Osteoblast (primary cell): ENCODE measurements at places on chromosomes 12 and 14. TPM values are rescaled to one million over a fixed set of nuclear protein-coding genes. Genes with fewer than 3 reads are reported as not detected.

DNA sequence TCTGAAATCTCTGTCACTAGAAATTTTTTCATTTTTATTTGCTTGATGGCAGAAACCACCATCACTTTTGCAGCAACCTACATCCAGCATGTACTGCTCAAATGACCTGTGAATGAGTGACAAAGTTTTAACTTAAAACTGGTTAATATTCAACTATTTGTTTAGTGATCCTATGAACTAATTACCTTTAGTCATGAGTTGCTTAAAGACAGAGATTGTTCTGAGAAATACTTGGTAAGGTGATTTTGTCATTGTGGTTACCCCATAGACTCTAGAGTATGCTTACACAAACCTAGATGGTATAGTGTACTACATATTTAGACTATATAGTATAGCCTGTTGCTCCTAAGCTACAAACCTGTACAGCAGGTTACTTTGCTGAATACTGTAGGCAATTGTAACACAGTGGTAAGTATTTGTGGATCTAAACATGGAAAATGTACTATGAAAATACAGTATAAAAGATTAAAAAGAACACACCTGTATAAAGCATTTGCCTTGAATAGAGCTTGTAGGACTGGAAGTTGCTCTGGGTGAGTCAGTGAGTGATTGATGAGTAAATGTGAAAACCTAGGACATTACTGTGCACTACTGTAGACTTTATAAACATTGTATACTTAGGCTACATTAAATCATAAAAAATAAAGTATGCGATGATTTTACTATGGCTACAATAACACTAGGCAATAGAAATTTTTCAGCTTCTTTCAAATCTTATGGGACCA is 256.6 kb upstream of the PPFIA2 start:
- DNase-seq = no peak

- no peak for DNase-seq
Measured at GRCh38 chr12:18492372-18493025, 231.2 kb downstream of the PIK3C2G start.

DNA sequence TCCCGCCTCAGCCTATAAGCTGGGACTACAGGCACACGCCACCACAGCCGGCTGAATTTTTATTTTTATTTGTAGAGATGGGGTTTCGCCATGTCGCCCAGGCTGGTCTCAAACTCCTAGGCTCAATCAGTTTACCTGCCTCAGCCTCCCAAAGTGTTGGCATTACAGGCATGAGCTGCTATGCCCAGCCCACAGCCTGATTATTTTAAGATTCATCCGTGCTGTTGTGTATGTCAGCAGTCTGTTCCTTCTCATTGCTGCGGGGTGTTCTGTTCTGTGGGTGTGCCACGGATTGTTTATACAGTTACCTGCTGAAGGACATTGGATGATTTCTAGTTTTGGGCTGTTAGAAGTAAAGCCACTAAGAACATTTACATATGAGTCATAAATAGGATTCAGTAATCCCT is 9.6 kb upstream of the EP400 start:
- DNase-seq = no peak

DNA sequence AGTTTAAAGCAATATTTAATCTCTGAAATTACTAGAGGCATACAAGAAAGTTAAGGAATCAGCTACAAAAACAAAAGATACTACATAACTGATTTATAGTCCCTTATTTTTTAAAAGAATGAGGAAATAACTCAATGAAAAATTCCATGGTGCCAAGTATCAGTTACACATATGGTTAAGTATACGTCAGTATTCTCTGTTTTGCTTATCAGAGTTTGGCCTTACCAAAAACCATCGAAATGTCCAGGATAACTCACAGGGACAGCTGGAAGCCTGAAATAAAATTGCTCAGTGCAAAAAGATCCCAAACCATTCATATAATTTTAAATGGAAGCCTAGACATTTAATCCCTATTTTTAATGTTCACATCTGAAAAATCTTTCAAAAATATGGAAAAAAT is 3.6 kb downstream of the CFL2 start:
- DNase-seq = no peak

DNA sequence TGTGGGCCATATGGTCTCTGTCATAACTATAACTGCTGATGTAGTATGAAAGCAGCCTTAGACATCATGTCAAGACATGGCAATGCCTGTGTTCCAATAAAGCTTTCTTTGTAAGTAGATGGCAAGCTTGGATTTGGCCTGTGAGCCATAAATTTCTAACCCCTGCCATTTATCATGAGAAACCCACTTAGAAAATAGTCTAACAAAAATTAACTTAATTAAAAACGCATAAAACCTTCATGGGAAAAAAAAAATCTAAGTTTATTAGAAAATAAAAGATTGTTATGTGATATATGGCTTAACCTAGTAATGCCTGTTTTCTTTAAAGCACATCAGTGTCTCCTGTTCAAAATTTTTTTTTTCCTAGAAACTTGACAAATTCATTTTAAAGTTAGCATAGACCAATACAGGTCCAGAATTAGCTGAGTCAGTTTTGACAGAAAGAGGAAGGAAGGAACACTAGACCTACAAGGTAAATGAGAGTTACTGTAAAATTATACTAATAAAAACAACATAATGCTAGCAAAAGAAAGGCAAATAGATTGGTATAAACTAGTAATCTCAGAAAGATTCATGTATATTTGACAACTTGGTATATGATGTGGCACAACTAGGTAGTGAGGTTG is 68.2 kb downstream of the USP15 start:
- DNase-seq = no peak

GRCh38 chr12:55724226-55724939 is 4.2 kb downstream of the RDH5 start:
- DNase-seq = peak; percentile 91

DNA sequence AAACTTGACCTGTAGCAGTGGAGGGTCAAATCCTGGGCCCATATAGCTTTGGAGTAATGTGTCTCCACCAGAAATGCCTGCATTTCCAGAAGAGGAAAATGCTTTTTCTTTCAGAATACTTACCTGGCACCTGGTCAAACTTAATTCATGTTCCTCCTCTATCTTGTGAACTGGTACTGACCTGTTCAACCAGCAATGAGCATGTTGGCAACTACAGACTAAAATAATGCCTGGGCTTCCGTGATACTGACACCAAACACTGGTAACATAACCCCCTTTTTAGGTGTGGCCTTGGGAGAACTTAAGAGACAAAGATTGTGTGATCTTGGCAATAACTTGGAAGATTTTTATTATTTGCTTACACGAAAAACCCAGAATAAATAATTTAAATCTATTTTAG is 23.8 kb upstream of the MGST1 start:
- DNase-seq = no peak

DNA sequence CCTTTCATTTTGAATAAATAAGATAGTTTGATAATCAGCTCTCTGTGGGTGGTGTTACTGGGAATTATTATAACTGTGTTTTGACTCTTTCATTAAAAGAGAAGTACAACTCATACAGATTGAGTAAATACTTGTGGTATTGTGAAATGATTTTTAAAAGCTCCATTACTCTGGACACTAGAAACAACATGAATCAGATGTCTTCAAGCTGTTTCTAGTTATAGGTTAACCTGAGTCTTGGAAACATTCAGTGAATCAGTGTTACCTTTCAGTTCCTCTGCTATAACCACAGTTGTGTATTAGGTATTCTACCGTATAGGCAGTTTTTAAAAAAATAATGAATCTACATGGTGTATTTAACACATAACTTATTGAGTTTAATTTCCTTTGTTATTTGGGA is 128.4 kb upstream of the SSTR1 start:
- DNase-seq = no peak

GRCh38 chr12:42979746-42980145 is 390.2 kb upstream of the PRICKLE1 start:
- no peak for DNase-seq

Gene TSHR
- total RNA-seq = not detected in 2 replicates
